ENCODE measurements at places on chromosomes 2 and 18.
A peak's percentile ranks its signal among the peaks of the same experiment; 100 is the strongest.

GRCh38 chr2:104476075-104476474, 377.8 kb upstream of the POU3F3 start:
- no peak for DNase-seq

DNA sequence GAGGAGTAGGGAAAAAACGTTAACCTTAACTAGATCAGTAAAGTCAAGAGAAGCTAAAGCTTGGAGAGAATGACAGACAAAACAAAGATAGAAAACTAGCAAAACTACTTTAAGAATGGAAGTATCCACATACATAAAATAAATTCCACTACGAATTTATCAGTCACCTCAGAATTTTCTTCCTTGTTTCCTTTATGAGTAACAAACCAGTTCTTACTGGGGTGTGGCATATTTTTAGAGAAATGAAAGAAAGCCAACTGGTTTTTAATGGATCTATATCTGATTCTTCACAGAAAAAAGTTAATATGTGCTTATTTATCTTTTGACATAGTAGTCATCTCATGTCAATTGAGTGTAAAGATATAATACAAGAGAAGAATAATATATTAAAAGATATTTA, 2033.7 kb upstream of the CELF4 start:
- no peak for DNase-seq

DNA sequence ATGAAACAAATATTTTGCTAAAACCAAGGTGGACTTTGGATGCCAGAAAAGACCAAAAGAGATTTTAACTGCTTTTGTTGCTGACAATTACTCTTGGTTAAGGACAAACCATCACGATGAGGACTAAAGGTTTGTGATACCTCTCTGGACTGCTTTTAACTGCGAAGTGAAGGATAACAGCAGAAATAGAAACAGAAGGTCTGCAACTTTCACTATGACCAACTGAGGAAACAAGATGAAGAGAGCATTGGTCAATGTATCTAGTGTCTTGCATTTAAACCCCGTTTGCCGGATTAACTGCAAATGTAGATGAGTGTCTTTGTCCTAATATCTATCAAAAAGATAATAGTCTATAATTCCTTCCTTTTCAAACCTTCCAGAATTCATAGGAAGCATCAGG, 541.7 kb downstream of the ERBB4 start:
- no peak for DNase-seq

DNA sequence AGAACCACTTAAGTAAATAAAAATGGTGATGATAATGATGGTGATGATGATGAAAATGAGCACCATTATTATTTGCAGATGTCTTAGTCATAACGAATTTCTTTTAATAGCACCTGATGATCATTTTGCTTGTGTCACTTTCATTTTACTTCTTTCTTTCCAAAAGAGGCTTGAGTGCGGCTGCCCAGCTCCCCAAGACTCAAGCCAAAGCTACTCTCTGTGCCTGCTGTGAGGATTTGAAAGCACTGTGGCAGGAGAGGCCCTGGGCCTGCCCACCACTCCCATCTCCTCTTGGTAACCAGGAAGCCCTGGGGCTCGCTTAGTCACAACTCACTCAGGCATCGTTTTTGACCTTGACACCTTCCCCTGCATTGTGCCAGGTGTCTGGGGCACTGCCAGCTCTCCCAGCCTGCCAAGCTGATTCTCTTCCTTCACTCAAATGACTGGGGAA, 41.2 kb downstream of the RPL37A start:
- DNase-seq: no peak

DNA sequence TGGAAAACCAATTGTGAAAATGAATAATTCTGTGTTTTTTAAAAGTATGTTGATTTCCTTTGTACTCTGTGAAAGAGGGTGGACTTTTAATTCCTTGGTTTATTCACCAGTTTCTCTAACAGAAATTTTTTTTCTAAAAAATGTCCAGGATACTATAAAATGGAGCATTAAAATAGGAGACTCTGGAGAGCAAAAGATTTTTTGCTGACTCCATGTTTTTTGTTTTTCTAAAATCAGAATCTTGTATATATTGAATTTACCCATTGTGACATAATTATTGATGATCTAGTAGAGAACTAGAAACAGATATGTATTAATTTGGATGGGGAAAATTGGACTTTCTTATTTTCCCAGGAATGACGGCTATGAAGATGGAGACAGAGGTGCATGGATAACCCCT, 23.2 kb upstream of the EFEMP1 start:
- DNase-seq: no peak

DNA sequence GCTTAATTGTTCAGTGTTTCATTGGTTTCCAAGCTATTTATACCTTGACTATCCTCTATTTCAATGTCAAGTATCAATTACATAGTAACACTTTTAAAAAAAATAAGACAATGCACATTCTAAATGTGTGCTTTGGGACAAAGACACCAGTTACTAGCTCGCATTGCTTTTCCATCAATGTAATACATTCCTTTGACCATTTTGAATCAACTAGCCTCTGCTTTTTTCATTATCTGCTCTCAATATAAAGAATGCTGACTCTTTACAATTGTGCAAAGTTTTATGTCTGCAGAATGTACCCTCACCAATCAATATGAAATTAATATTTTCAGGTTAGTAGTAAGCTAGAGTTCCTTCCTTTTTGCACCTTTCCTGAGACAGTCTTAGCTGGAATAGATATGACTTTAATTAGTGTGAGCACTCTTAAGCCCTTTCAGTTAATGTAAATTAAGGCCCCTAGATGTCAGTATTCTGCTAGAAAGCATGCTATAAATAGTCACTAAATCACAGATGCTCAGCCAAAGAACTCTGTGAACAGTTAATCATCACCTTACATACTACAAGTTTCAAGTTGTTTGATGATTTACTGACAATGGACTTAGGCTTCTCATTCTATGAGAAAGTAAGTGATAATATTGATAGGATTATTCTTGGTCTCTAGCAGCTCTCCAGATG, 413.6 kb downstream of the PTH2R start:
- DNase-seq: no peak

DNA sequence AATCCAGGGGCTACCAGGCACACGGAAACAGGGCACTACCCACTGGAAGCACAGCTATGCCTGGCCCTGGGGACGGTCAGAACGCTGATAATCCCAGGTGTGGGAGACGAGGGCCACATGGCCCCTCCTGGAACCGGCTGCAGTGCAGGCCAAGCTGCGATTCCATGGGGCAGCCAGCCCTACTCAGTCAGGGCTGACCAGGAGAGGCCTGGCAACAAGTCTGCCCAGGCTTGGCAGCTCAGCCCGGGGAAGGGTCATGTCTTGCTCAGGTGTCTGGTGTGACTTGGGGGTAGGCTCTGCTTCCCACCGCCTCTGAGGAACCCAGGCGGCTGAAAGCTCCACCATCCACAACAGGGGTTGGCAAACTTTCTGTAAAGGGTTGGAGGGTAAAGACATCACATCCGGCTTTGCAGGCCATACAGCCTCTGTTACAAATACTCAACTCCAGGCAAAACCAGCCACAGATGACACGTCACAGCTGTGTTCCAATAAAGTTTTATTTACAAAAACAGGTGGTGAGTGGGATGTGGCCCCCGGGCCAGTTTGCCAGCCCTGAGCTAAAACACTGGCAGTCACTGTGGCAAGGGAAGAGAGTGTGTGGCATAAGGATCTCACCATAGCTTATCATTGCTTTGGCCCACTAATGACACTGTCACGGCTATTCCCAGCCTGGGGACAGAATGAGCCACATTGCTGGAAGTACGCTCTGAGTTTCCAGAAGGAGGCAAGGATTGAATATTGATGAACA, 85.2 kb downstream of the NDUFA10 start:
- DNase-seq: no peak

GRCh38 chr2:165376571-165376975, 92.9 kb upstream of the CSRNP3 start:
- no peak for DNase-seq

DNA sequence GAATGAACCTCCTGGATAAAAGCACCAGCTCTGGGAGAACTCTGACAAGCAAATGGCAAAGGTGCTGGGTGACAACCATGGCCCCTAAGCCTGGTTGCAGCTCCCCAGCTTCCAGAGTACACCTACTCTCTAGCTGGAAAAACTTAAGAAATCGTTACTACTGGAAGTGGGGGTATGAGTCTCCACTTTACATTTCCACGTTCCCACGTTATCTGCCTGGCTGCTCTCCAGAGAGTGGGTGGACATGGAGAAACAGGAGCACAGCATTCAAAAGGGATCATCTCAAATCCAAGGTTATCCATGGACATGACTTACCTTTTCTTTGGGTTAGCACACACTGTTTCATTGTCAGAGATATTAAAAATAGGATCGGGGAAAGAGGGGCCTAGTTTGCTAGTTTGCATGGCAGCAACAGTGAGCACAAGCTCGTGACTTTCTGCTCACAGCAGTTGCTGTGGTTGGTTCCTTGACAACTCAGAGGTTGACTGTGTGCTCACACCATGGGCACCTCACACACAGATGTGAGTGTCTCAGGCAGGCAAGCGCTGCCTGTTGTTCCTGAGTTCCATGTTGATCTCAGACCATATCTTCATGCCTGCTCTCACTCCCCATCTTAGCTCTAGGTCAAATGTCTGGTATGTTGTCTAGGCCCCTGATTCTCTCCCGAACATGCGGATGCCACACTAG, 32.5 kb downstream of the PTPN18 start:
- DNase-seq: no peak

DNA sequence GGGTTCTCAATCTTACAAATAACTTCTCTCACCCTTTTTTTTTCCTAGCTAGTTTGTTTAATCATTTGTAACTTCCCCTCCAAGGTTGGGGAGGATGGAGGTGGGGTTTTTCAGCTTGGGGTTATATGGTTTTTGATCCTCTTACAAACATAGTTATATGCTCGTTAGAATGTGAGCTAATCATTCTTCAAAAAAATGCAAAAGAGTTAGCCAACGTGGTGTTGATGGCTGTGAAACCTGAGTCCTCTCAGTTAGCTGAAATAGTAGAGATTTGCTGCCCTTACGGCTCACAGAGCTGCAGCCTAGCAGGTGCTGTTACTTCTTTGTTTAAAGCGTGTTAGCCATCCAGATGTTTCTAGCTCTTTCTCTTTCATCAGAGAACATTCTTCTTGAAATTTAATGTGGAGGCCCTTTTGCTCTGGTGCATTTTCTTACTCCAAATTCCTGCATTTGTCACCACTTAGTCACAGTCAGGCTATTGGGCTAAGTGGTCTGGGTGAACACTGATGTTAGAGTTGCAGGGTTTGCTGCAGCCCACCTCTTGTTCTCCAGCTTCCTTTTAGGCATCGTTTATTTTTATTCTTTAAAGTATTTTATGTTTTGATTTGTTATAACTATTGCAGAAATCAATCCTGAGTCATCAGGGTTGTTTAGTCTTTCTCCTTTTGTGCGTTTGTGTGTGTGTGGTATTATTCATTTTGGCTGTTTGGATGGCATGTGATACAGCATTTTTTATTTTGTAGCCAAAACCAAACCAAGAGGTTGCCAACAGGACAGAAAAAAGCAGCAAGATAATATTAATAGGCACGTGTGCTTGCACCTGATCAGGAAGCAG, 41.1 kb downstream of the LIMS1 start:
- DNase-seq: peak; percentile 57

DNA sequence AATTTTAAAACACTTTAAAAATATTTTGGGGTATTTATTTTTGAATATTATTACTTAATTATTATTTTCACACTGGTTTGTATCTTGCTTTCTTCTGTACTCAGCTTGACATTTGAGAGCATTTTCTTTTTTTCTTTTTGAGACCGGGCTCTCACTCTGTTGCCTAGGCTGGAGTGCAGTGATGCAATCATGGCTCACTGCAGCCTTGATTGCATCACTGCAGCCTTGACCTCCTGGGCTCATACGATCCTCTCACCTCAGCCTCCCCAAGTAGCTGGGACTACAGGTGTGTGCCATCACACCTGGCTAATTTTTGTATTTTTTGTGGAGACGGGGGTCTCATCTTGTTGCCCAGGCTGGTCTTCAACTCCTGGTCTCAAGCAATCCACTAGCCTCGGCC, 79.9 kb upstream of the DLX2 start:
- no peak for DNase-seq

- DNase-seq: peak; percentile 46
These were observed 91.4 kb downstream of the GALNT1 start for GRCh38 chr18:35672897-35673296.

GRCh38 chr2:220745682-220746081, 826.4 kb downstream of the EPHA4 start:
- no peak for DNase-seq

- no peak for DNase-seq
These were observed 17.0 kb downstream of the WDPCP start for GRCh38 chr2:63571291-63571690.

GRCh38 chr2:203673933-203674332, 32.5 kb upstream of the CD28 start:
- DNase-seq: no peak

DNA sequence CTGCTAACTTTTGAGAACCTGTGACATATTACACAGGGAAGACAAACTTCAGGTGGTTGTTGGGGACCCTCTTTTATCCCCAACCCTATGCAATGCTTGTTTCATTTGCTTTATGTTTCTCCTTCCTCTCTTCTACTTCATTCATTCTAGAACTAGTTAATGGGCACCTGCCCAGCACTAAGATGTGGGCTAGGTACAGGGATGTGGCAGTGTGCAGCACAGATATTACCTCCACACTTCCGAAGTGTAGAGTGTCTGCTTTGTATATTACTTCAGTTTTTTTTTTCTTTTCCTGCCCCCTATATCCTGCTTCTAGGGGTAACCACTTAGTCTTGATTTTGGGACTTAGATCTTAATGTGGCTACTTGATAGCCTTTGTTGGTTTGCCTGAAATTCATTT, 35.1 kb downstream of the CD28 start:
- DNase-seq: no peak

GRCh38 chr2:159635006-159635789, 18.9 kb upstream of the BAZ2B start:
- no peak for DNase-seq

GRCh38 chr2:68726100-68726499, 8.5 kb upstream of the ARHGAP25 start:
- no peak for DNase-seq

DNA sequence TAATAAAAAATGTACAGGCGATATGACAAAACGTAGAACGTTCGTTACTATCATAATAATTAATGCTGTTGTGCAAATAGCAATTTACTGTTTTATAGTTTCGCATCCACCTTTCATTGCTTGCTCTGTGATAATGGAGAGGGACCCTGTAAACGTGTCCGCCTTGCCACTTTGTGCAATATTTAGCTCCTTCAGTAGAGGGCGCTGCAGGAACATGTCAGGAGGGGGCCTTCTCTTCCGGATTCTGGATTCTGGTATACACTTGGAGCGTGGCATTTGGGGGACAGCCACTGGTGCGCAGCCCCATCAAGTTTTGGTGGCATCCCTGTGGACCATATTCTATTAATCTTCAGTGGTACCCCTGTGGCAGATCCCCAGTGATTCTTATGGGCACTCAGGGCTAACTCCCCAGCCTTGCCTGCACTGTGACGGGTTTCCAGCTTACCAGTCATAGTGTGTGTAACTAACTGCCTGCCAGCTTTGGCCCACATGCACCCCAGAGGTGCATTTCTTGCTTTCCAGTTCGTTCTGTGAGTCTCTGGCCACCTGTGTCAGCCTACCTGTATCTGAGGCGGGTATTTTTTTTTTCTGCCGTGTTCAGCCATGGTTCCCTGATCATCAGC, 140.3 kb downstream of the CYRIA start:
- DNase-seq: no peak

All from skeletal muscle cell (primary cell).